ENCODE measurements at places on chromosomes 6 and 20.

DNA sequence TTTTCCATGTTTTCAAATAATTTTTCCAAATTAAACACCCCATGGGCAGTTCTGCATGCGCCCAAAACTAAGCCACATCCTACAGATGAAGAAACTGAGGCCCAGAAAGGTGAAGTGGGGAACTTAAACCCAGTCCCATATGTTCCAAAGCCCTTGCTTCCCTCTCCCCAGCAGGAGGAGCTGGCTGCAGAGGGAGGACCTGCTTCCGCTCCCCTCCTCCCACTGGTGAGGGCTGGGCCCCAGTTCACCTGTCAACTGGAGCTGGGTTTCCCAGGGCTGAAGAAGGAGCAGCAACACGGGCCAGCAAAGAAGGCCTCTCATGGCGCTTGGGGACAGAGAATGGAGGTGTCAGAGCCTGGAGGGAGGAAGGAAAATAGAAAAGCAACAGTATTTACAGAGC lies 1.4 kb upstream of the RBPJL start:
- no peak for DNase-seq

GRCh38 chr20:62003567-62004405 lies 61.9 kb downstream of the TAF4 start:
- DNase-seq, result no peak

GRCh38 chr6:132703936-132704335 lies 9.9 kb downstream of the VNN1 start:
- DNase-seq, result no peak

DNA sequence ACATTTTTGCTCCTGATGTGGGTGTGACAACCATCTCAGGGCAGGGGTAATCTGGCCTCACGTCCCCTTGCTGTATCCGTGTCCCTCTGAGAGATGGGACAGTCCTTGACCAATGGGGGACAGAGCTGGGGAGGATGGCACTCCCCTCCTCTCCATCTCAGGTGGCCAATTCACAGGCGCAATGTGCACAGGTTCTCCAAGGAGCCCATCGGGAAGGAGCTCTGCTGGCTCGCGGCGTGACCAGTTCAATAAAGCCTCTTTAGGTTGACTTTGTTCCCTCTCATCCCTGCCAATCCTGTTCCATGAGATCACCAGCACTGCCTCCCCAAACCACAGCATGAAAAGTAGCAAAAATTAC lies 196.3 kb upstream of the SLC24A3 start:
- no peak for DNase-seq

DNA sequence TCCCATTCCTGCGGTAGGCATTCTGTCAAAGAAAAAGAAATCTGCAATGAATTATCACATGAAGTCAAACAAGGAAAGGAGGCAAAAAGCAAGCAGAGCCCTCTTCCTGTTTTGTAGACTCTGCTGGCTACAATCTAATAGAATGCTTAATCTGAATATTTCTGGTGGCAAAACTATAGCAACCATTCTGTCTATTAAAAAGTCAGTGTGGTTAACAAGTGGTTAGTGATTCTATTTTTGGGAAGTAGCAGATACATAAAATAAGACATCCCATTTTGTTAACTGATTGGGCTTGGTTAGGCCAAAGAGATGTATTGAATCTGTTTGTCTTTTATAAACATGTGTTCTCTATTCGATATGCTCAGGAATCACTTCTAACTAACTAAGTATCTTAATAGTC lies 442.3 kb downstream of the CDC5L start:
- DNase-seq, result no peak

DNA sequence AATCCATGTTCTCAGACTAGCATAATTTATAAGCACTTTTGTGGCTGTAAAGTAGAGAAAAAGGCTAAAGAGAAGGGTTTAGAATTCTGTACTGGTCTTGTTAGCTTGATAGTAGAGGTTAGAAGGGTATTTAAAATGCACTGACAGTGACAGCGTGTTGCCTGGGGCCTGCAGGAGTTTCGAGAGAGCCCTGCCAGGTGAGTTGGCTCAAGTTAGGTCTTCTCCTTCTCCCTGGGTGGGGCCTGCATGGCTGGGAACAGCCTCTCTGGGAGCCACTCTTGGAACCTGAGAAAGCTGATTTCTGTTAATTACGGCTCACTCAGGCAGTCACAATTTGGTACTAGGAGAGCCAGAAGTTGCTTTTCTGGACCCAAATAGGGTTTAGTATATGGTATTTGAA lies 103.7 kb downstream of the ARID1B start:
- DNase-seq, result no peak
